ENCODE measurements at places on chromosomes 7 and 10.
A peak's percentile ranks its signal among the peaks of the same experiment; 100 is the strongest.

DNA sequence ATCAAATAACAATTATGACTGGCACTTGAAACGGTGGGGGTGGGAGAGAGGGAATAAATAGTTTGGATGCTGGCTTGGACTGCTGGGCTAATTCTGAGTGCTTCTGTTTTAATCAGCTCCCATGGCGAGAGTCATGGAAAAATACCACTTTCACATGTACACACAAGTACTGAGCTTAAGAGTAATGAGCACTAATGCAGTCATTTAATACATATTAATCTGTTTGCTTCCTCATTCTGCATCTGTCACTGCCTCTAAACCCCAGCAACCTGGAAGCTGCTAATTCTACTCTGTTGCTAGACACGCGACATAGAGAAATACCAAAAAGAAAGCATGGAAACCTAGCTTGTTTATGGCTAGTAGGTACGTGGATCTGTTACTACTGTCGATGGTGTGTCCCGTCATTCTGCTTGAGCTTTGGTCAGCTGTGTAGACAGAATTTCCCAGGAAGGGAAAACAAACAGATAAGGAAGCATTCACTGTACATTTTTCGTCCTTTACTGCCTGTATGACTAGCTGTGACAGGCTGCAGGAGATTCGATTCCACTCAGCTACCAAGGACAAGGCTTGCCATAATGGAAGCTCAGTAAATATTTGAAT lies 238.8 kb downstream of the BAMBI start:
- no peak for DNase-seq

DNA sequence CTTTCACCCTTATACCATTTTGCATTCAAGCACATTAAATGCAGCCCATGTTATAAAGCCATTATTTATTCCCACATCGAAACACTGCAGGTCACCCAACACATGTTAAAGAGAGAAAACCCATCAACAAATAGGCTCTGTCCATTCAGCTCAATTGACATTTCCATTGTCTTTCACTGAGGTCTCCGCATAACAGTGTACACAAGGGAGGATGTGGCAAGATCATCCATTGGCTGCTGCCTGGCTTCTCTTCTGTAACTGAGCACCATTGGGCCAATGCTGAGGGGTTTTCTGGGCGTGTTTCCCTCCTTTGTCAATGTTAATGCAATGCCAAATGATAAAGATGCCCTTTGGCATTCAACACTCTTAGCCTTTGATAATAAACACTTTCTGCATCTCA lies 278.1 kb upstream of the SP4 start:
- DNase-seq, result no peak

DNA sequence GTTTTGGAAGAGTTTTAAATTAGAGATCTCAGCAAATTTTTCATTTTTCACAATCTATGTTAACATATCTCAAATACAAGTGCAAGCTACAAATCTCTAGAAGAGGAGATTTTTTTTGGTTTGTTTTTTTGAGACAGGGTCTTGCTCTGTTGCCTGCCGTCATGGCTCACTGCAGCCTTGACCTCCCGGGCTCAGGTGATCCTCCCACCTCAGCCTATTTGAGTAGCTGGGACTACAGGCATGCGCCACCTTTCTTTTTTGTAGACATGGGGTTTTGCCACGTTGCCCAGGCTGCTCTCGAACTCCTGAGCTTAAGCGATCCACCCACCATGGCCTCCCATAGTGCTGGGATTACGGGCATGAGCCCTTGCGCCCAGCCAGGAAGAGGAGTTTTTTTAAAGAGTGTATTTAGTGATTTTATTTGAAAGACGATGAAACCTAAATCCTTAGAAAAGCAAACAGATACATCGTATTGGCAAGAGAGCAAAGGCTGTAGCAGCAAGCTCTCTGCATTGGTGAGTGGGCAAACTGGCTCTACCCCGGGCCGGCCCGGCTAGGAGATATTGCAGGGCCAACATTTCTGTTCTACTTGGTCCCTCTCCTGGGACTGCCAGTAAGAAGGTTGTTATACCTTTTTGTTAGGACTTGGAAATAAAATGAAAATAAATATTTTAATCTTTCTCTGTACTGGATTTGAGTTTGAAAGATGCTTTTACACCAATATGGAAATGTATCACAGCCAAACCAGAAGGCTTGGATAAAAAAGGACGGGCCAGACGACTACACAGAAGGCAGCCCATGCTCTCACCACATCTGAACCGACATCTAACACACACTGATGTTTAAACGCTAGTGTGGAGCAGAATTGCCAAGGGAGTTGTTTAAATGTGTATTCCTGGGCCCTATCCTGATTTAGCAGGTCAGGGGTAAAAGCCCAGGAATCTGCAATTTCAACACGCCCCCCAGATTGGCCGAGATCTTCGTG lies 49.6 kb upstream of the RHEB start:
- no peak for DNase-seq

GRCh38 chr7:92072121-92072520 lies 62.2 kb downstream of the CYP51A1 start:
- no peak for DNase-seq

GRCh38 chr7:85010306-85010705 lies 176.6 kb downstream of the SEMA3D start:
- DNase-seq, result no peak

DNA sequence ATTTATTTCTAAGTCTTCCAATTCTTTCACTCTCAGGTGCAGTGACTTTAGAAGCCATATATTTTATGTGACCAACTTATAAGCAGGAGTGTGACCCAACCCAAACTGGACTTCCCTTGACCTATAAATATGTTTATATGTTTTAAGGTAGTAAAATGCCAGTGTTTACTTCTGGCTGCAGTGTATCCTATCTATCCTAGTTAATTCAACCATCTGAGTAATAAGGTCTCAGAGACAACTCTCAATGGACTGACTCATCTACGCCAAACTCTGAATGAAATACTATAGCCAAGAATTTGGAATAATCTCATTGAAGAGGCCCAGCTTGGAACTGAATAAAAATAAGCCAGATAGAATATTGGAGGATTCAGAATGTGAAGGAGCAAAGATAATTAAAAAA lies 544.5 kb upstream of the SORCS1 start:
- DNase-seq, result no peak

GRCh38 chr10:58087896-58088295 lies 179.8 kb downstream of the IPMK start:
- no peak for DNase-seq

- DNase-seq, result no peak
Observed at GRCh38 chr7:68789597-68789996, 808.7 kb upstream of the AUTS2 start.

DNA sequence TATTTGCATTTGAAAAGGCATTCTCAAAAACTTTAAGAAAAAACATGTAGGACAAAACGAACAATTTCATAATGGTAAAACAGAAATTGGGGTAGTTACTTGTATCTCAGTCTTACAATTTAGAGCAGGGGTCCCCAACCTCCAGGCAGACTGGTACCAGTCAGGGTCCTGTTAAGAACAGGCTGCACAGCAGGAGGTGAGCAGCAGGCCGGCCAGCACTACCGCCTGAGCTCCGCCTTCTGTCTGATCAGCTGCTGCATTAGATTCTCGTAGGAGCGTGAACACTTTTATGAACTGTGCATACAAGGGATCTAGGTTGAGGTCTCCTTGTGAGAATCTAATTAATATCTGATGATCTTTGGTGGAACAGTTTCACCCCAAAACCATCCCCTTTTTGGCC lies 77.3 kb downstream of the SEMA3A start:
- DNase-seq, result no peak

DNA sequence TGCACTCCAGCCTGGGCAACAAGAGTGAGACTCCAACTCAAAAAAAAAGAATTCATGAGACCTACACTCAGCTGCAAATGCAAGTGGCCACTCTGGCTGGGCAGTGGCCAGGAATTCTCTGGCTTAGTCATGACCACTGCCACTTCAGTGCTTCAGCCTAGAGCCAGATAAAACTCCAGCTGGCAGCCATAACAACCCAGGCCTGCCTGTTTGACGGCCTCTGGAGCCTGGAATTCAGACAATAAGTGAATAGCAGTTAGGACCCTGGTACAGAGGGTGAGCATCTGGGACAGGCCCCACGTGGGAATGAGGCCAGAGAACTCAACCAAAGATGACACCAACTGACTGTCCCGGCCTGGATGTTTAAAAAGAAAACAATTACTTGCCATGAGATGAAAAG lies 18.9 kb downstream of the RCC1L start:
- no peak for DNase-seq

DNA sequence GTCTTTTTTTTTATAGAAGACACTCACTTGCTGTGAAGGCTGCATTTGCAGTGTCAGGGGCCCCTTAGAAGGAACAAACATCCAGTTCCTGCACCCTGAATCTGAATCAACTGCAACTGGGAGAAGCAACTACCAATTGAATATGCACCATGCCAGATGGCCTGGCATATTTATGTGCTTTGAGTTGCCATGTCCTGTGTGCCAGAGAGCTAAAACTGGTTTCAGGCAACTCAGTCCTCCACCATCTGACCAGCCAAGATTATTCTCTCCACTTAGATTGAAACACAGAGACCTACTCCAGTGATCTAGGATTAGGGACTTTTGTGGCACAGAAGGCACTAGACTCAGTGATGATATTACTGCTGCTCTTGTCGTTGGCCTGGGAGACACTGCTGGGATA lies 225.4 kb downstream of the HECW1 start:
- no peak for DNase-seq

- no peak for DNase-seq
Observed at GRCh38 chr7:22193450-22193983, 163.4 kb downstream of the RAPGEF5 start.

- DNase-seq, result no peak
Observed at GRCh38 chr7:108415084-108415483, 41.2 kb downstream of the NRCAM start.

DNA sequence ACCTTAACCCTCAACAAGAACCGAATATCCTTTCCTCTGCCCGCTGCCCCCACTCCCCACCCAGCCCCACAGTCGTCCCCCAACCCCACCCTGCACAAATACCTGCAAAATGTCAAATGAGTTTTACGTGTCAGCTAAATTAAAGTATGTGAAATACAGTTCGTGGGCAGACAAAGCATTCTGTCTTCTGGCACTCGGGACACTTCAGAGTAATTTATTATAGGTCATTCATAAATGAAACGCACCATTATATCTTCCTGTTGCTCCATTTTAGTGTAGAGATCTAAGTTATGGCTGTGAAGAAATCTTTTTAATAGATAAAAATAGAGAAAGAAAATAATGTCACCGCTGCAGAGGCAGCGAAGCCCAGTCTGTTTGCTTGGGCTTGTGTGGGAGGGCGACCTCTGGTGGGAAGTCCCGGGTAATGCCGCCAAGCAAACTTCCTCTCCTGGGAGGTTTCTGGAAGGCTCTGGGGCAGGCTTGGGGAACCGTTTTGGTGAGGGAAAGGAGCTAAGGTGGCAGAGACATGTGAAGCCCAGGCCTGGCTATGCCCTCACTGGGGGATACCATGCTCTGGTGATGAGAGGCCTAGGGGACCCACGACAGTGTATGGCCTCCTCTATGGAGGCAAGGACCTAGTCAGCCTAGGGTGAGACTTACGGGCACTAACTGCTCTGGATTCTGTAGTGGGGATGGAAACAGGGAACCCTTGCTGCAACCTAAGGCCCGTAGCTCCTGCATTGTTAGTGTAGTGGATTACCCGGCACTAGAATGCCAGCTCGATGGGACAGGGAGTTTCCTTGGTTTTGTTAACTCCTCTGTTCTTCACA lies 604.9 kb downstream of the LRMDA start:
- peak; percentile 27 for DNase-seq

DNA sequence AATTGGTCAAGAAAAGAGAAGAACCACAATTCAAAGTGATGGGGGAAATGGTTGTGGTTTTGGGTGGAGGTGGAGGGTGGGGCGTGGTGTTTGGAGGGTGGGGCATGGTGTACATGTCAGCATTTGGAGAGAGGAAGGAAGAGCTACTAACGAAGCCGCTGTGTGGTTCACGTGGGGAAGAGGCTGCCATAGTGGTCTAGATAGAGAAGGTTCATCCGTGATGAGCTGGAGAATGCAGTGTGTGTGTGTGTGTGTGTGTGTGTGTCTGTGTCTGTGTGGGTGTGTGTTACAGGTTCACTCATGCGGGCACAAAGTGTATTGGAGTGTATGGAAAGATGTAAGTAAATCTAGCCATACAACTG lies 6.1 kb upstream of the VCL start:
- DNase-seq, result peak; percentile 40

GRCh38 chr7:100093498-100093897 lies 4.7 kb downstream of the COPS6 start:
- DNase-seq, result no peak

DNA sequence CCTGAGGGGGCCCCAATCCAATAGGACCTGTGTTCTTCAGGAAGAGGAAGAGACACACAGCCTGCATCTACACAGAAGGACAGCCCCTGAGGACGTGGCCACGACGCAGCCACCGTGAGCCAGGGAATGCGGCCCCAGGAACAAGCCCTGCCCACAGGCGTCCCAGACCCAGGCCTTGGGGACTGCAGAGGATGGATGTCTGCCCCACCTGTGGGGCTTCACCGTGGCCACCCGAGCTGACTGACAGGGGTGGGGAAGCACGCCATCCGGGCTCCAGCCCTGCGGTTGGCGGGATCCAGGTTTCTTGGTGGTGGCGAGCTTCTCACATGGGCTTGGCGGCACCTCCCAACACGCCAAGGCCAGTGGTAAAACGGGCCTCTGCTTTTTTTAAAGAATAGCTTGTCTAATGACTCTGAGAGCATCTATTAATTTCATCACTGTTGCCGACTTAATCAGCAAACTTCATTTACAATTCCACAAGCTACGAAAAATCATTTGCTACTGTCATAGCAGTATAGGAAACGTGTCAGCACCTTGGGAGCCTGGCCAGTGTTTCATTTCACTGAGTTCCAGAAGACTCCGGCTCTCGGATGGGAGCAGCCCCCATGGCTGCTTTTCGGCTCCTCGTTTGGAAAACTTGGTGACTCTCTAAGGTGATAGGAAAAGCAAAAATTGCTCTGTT lies 584.0 kb downstream of the PTPRN2 start:
- no peak for DNase-seq

GRCh38 chr7:28509251-28510025 lies 97.1 kb downstream of the CREB5 start:
- no peak for DNase-seq

- DNase-seq, result no peak
Observed at GRCh38 chr7:125467996-125468854, 538.6 kb upstream of the POT1 start.

DNA sequence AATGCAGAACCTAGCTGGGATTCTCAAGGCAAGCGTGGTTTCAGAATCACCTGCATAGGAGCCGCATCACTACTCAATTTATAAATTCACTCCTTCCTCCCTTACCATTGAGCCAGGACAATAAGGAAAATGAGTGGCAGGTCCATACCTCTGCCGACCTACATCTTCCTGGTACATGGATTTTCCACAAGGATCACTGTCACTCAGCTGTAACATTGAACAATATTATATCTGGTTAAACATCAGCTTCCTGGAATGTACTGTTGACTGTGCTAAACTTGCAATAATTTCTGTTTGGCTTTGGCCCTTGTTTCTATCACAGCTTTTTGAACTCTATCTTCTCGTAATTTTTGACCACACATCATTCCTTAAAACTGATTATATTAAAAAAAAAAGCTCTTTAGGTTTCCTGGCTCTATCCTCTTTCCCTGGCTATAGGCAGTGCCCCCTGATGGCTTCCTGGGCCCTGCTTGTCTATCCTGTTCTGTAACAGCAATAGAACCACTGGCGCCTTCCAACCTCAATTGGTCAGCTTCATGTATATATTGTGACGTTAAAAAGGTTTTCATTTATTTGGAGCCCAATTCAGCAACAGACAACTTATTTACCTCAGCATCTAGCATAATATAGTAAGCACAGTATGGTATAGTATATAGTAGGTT lies 59.2 kb downstream of the RNLS start:
- no peak for DNase-seq

GRCh38 chr7:155739538-155740143 lies 72.6 kb downstream of the SHH start:
- no peak for DNase-seq

- no peak for DNase-seq
Observed at GRCh38 chr7:47666164-47666862, 84.4 kb upstream of the TNS3 start.
